Activated CD4-positive, alpha-beta T cell treated with anti-CD3 and anti-CD28 coated beads, Interleukin-2, amount 50 U/mL, for 1 hour (primary cell): ENCODE measurements at places on chromosomes 6 and 20.

DNA sequence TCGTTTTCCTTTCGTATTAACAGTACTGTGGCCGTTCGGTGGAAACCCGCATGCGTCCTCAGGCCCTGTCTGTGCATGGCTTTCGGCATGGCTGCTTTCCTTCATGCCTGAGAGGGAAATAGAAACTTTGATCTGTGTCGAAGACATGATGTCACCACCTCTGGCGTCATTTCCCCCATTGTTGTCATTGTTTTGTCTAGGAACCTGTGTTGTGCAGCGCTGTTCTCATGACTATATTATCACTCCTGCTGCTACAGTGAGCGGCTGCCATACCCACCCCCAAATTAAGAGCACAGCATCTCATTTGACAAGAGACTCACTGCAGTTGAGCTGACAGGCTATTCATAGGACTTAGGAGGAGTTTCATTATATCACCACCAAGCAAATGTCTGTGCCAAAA, 172.3 kb downstream of the TMEM242 start:
- no peak for DNase-seq

DNA sequence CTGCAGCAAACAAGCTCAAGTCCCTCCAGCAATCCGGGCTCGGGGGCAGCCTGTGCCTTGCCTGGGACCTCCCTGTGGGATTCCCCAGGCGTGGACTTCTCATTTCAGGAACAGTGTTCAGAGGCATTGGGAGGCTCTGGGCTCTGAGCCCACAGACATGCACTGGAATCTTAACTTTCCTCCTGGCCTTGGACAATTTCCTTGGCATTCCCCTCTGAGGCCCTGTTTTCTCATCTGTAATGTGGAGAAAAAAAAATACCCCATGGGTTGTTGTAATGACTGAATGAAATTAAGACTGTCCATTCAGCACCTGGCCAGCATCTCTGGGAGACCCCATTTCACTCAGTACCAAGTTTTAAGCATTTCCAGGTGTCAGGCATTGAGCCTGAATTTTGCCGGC, 17.6 kb downstream of the BPIFB4 start:
- DNase-seq, result no peak

- DNase-seq, result no peak
Observed at GRCh38 chr6:40774932-40775331, 187.8 kb upstream of the LRFN2 start.

- no peak for DNase-seq
Observed at GRCh38 chr6:137697267-137697938, 169.7 kb upstream of the TNFAIP3 start.

- no peak for DNase-seq
Observed at GRCh38 chr6:167210375-167211294, 52.9 kb upstream of the GPR31 start.

DNA sequence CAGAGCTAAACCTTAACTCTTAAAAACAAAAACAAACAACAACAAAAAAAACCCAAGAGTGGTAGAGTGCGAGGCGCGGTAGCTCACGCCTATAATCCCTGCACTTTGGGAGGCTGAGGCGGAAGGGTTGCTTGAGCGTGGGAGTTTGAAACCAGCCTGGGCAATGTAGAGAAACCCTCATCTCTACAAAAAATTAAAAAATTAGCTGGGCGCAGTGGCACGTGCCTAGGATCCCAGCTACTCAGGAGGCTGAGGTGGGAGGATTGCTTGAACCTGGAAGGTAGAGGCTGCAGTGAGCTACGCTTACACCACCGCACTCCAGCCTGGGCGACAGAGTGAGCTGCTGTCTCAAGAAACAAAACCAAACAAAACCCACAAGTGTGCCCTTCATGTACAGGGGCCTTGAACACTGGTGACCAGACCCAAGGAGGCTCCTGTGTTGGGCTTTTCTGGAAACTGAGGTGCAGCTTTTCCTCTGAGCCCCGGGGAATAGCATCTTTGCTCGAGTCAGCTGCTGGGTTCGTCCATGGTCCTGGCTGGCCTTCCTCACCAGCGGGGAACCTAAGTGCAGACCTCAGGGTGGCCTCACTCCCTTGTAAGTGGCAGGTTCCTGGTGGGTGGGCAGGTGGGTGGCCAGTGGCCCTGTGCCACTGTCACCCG, 39.9 kb downstream of the PYGB start:
- no peak for DNase-seq

- DNase-seq, result no peak
Observed at GRCh38 chr20:44324343-44324742, 12.5 kb upstream of the R3HDML start.

DNA sequence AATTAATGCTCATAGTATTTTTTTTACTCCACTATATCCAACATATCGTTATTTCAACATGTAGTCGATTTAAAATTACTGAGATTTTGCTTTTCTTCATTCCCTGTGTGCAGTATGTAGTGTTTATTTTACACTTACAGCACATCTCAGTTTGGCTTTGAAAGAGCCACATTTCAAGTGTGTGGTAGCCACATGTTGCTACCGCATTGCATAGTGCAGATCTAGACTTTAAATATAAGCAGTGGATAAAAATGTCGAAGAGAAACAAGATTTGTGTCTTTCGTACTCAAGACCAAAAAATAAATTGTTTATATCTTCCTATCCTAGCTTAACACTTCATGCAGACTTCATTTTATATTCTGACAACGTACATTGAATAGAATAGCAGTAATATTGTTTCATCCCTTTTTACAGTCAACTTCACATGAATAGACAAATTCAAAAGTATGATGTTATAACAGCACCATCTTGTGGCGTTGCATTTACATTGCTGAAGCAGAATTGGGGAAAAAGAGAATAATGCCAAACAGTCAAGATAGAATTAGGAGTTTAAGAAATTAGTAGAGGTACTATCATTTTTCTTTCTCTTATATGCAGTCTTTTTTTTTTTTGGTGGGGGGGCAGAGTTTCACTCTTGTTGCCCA, 29.9 kb downstream of the FBXO5 start:
- DNase-seq, result no peak

DNA sequence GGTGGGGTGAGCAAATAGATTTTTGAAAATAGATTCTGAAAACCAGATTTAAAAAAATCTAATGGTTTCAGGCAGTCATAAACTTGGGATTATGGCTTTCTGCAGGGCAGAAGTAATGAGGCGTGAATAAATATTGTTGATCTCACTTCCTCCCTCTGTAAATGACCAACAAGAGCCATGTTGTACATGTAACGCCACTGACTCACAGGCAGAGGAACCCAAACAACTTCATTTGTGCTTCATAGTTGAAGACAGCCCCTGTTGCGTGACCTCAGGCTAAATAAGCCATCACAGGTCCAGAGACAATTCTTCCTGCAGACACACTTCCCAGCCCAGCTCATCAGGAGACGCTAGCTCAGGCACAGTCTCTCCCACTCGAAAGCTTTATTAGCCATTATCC, 59.1 kb upstream of the F13A1 start:
- no peak for DNase-seq

DNA sequence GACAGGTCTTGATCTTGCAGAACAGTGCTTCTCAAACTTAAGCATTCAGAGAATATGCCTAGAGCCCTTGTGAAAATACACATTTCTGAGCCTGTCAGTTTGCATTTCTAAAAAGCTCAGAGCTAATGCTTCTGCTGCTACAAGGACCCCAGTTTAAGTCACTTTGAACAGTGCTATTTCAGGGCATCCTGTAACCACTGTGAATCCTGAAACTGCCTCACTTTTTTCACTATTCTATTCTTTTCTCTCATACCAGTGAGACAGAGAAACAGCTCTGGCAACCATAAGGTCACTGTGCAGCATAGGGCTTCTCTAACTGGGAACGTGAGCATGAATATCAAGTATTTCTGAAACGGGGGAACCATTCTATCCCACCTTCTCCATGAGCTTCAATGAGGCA, 51.2 kb downstream of the LGSN start:
- DNase-seq, result no peak

DNA sequence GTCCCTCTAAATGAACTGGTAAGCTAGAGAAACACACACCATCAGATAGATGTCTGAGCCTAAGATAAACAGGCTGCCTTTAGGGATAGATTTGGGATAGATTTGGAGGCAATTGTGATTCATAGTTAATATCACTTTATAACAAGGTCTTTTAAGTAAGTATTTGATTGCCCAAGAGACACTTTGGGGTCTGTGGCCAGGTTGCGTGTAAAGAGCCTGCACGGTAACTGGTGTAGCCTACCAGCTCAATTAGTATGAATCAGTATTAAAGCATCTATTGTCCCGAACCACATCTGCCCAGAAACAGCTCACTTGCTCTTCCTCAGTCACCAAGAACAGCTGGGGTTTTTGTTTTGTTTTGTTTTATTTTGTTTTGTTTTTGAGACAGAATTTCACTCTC, 193.3 kb downstream of the SASH1 start:
- DNase-seq, result no peak

GRCh38 chr6:21037453-21037852, 503.2 kb downstream of the CDKAL1 start:
- no peak for DNase-seq

DNA sequence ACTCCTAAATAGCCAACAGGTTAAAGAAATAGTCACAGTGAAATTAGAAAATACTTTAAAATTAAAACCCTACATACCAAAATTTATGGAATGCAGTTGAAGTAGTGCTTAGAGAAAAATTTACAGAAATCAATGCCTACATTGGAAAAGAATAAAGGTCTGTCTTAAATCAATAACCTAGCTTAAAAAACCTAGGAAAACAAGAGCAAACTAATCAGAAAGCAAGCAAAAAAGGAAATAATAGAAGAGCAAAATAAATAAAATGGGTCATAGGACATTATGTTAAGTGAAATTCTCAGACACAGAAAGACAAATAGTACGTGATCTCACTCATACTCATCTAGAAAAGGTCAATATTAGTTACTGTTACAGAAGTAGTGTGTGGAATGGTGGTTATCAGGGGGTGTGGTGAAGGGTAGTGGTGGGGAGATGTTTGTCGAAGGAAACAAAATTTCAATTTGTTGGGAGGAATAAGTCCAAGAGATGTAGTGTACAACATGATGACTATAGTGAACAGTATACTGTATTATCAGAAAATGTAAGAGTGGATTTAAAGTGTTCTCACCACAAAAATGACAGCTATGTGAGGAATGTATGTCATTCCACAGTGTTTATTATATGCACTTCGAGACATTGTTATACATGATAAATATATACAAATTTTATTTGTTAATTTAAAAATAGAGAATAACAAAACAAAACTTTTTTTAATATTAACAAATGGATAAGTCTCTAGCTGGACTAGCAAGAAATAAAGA, 423.6 kb downstream of the CDH26 start:
- no peak for DNase-seq

DNA sequence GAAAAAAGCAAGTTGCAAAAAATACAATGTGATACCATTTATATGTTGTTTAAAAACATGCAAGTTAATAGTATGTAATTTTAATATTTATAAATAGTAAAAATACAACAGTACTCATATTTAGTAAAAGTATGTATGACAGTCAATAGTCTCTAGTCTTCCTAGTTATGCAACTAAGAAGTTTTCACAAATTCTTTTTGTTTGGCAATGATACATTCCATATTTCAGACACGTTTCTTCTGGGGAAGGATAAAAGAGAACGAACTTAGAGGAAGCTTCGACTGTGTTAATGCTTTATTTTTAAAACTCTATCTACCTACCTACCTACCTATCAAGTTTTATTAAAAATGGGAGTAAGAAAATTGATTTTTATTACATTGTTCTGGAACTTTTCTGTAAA, 77.7 kb downstream of the UBE3D start:
- DNase-seq, result no peak

DNA sequence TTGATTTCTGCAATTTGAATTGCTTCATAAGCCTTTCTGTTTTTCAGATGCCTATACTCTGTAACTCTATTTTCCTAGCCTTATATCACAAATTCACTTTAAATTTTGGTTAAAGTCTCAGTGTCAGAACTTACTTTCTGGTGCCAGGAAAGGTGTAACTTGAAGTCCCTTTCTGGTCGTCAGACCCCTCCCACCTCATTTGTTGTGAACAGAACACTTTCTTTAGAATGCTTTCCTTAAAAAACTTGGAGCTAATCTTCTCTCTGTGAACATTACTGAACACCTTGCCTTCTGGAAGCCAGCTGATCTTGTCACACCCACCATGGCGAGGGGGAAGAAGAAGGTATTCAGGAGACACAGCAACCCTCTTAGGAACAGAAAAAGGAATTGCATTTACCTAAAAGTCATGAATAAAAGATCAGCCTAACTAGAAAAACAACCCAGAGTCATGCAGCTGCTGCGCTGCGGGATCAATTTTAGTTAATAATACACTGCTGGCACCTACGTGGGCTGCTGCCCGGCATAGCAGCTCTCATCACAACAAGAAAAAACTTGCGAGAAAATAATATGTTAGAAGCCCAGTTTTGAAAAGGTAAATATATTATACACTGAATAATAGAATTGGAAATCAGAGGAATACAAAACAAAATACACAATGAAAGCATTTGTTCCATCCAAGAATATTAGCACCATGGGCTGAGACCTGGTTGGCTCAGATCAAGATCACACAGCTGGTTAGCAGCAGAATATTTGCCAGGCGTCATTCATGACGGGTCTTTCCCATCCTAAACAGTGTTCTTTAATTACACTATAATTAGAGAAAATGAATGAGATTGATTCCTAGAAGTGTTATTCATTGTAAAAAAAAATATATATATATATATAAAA, 5.8 kb upstream of the FAM217A start:
- DNase-seq, result no peak

DNA sequence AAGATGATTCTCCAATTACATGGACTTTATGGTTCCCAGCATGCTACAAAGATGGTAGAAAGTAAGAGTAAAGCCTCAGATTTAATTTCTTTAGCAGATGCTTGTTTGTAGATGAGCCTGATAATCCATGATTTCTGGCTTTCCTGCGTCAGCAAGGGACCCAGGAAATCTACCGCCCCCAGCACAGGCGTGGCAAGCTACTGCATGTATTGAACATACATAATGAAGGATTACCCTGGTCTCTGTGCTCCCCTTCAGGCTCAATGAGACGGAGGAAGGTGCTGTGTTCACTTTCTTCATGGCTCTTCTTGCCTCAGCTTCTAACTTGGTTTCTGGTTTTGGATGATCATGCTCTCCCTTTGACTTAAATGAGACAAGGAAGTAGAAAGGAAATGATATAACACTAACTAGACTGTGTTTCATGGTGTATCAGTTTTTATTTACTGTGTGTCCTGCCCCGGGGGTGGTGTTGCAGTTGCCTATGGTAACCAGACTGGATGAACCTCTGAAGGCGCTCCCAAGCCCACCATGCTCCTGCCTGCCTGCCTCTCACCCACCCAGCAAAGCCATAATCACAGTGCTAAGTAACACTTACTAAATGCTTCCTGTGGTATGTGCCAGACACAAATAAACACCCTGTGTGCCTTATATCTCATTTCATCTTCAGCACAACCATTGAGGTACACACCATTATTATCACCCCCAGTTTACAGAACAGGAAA, 17.9 kb downstream of the GCM1 start:
- DNase-seq, result no peak
